Vagina (tissue), 2 donors: ENCODE measurements at places on chromosomes 16 and 17.

DNA sequence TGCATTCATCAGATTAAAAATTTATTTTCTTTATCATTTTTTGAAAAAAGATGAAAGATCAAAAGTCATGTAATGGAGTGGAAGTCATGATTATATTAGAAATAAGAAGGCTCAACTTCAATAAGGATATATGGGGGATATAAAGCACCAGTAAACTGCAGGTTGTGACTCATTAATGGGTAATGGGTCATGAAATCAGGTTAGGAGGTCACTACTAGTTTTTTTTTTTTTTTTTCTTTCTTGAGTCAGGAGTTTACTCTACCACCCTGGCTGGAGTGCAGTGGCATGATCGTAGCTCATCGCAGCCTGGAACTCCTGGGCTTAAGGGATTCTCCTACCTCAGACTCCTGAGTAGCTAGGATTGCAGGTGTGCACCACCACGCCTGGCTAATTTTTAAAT, 14.3 kb downstream of the EFCAB13 start:
- no peak for DNase-seq

- DNase-seq = no peak
Measured at GRCh38 chr16:27995378-27995777, 68.1 kb downstream of the GSG1L start.

- DNase-seq = no peak
Measured at GRCh38 chr16:89536886-89537548, 23.5 kb upstream of the RPL13 start.

GRCh38 chr16:24553983-24554382, 14.6 kb downstream of the RBBP6 start:
- DNase-seq = no peak

- DNase-seq = no peak
Measured at GRCh38 chr16:63737633-63738032, 1384.2 kb downstream of the CDH11 start.
